Hair follicle dermal papilla cell (primary cell): ENCODE measurements at places on chromosomes 7 and 10. TPM values are rescaled to one million over a fixed set of nuclear protein-coding genes. Genes with fewer than 3 reads are reported as not detected.

RAB11FIP2 gene
- total RNA-seq, result 33.3 and 45.8 TPM in 2 replicates

ACHE gene
- total RNA-seq, result 0.49 TPM in 2 replicates

PAX4 gene
- total RNA-seq, result not detected in 2 replicates

OPN1SW gene
- not detected in 2 replicates for total RNA-seq

AVPI1 gene
- total RNA-seq, result 23.5 and 32.1 TPM in 2 replicates

CRYGN gene
- total RNA-seq, result 0.16 and 0.61 TPM in 2 replicates

NPSR1 gene
- not detected in 2 replicates for total RNA-seq

ANXA8L1 gene
- total RNA-seq, result 0.81 TPM in 1 of 2 replicates, not detected in the other

ITPRID1 gene
- total RNA-seq, result not detected in 2 replicates

AQP1 gene
- total RNA-seq, result 36.2 and 47.4 TPM in 2 replicates

CYP3A7 gene
- total RNA-seq, result not detected in 2 replicates

ZCCHC24 gene
- 101 and 106 TPM in 2 replicates for total RNA-seq

MALRD1 gene
- total RNA-seq, result 0.61 and 3.7 TPM in 2 replicates

CTTNBP2 gene
- 0.32 and 0.49 TPM in 2 replicates for total RNA-seq

LMOD2 gene
- not detected in 2 replicates for total RNA-seq

FAM25A gene
- not detected in 2 replicates for total RNA-seq

FLNC gene
- total RNA-seq, result 87.9 and 107 TPM in 2 replicates

GJD4 gene
- total RNA-seq, result 0.16 TPM in 1 of 2 replicates, not detected in the other

UBE2H gene
- 62.4 and 63.3 TPM in 2 replicates for total RNA-seq

KNDC1 gene
- 0.49 and 0.73 TPM in 2 replicates for total RNA-seq

JAZF1 gene
- total RNA-seq, result 18.9 and 21.3 TPM in 2 replicates

GSTO2 gene
- 0.85 and 3.4 TPM in 2 replicates for total RNA-seq

LEP gene
- total RNA-seq, result 3.1 and 4.1 TPM in 2 replicates

SLC29A3 gene
- total RNA-seq, result 3.2 and 4.0 TPM in 2 replicates

SPDYE11 gene
- total RNA-seq, result not detected in 2 replicates

HOXA6 gene
- total RNA-seq, result not detected in 2 replicates

LDB3 gene
- under 0.01 TPM in 1 of 2 replicates, not detected in the other for total RNA-seq
